Glutamatergic neuron (in vitro differentiated cells): ENCODE measurements at places on chromosomes 12 and 14. TPM values are rescaled to one million over a fixed set of nuclear protein-coding genes. Genes with fewer than 3 reads are reported as not detected.

LRP6 gene
- total RNA-seq, result 48.3 TPM

DNA sequence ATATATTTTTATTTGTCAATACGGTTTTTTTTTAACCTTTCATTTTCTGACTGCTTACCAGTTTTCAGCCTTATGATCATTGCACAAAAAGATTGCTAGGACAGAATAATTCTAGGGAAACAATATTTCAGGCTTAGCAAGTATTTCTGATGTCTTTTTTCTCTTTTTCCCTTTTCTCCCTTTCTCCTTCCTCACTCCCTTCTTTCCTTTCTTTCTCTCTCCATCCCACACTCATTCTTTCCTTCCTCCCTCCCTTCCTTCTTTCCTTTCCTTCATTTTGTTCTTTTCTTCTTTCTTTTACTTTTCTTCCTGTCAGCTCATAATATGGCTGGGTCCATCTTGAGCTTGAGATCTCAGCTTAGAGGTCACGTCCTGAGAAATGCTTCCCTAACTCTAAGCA is 601.4 kb upstream of the NOVA1 start:
- no peak for DNase-seq

- no peak for DNase-seq
Measured at GRCh38 chr12:25422241-25422640, 130.8 kb downstream of the LMNTD1 start.

- DNase-seq, result no peak
Measured at GRCh38 chr14:56273155-56273554, 154.9 kb downstream of the PELI2 start.

TBC1D30 gene
- 15.2 TPM for total RNA-seq

CD163L1 gene
- 36.8 TPM for total RNA-seq

- DNase-seq, result no peak
Measured at GRCh38 chr14:98022541-98023520, 1225.6 kb downstream of the VRK1 start.

NRXN3 gene
- total RNA-seq, result 1.2 TPM

DNA sequence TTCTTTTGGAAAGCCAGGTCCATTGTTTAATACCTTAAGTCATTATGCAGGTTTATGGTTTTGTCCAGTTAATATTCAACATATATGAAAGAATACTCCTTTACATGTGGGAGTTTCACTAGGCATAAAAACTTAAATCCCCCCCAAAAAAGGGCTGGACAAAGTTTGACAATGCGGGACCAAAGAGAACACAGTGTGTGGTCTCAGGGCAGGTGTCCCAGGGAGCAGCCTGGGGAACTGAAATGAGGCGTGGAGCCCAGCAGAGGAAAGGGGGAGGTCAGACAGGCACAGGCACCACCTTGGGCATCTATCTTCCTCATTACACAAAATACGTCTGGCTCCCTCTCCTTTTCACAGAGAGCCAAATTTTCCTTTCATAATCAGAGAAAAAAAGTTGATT is 22.5 kb downstream of the PKP2 start:
- no peak for DNase-seq

- DNase-seq, result peak; percentile 72
Measured at GRCh38 chr14:59632381-59632780, 55.8 kb upstream of the CCDC175 start.

KRT84 gene
- total RNA-seq, result not detected

DNA sequence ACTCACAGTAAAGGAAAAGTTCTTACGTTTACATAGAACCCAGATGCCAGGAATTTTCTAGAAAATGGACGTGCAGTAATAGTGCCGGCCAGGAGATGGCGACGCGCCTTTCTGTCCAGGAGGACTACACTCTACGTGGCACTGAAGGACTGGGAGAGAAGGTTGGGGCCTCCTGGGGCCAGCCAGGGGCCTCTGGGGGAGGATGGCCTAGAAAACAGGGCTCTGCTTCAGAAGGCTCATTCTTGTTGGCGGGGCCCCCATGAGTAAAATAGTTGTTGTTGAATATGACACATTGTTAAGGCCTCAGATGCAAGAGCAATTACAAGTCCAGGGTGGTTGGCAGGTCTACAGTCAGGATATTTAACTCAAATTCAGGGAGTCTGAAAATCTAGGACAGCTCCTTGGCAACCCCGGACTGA is 120.1 kb upstream of the MAX start:
- DNase-seq, result peak; percentile 31

GRCh38 chr14:46672128-46672527 is 20.5 kb upstream of the RPL10L start:
- no peak for DNase-seq

GRCh38 chr14:69992564-69992963 is 113.3 kb downstream of the SMOC1 start:
- DNase-seq, result no peak

- no peak for DNase-seq
Measured at GRCh38 chr12:103884316-103884715, 43.3 kb upstream of the NT5DC3 start.

LTA4H gene
- total RNA-seq, result 27.6 TPM

MGP gene
- total RNA-seq, result not detected

- DNase-seq, result no peak
Measured at GRCh38 chr12:25107920-25108319, 87.0 kb downstream of the DNAI7 start.

DNA sequence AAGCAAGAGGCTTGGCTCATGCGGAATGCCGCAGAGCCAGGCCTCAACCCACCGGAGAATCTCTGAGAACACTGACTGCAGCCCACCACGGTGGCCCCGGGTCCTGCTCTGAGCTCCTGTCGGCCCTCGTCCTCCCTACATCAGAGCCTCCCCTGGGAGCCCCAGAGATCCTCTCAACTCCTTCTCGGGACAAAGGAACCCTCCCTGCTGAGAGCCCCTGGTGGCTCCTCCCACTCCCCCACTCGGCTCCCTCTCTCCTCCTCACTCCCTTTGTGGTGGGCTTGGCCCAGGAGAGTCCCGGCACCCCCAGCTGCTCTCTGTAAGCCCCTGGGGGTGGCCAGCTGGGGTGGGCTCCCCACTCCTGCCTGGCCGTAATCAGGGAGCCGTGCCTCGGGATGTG is 11.1 kb upstream of the INF2 start:
- DNase-seq, result peak; percentile 79

DNA sequence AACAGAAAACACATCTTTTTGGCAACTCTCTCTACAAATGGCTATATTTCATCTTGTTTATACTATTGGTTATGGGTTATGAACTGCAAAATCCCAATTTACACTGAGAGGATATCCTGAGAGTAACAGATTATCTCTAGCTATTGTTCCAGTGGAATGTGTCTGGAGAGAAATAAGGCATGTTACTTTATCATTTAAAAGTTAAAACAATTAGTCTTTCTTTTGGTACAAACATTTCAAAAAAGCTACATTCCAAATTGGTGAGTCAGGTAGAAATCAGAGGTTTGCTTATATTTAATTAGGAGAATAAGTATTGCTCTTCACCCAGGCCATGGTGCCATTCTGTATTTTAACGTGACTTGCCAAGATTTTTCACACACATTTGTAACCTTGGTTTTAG is 411.6 kb downstream of the CCER1 start:
- no peak for DNase-seq

SSPN gene
- total RNA-seq, result 0.91 TPM
